ENCODE measurements at places on chromosomes 4 and X. TPM values are rescaled to one million over a fixed set of nuclear protein-coding genes. Genes with fewer than 3 reads are reported as not detected.

- DNase-seq, result no peak
Observed at GRCh38 chr4:135601351-135601750, 1399.8 kb upstream of the PABPC4L start.

- no peak for DNase-seq
Observed at GRCh38 chrX:10795721-10796120, 175.3 kb upstream of the MID1 start.

DNA sequence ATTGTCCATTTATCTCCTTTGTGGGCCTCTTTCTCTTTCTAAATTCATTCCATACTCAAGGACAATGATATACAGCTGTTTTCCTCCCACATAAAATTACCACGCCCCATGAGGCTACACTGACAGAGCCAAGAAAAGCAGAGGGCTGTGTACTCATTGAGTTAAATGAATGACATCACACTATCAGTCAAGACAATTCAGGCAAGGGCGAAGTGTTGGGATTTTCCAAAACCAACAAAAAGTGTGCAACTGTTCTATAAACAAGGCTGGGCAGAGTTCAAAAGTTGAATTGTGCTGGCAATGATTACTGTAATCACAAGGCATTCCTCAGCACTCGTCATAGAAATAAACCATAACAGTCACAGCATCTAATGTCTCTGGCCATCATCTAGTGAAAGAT, 799.6 kb upstream of the DIAPH2 start:
- no peak for DNase-seq

GRCh38 chrX:136862546-136862945, 18.0 kb downstream of the RBMX start:
- no peak for DNase-seq

DNA sequence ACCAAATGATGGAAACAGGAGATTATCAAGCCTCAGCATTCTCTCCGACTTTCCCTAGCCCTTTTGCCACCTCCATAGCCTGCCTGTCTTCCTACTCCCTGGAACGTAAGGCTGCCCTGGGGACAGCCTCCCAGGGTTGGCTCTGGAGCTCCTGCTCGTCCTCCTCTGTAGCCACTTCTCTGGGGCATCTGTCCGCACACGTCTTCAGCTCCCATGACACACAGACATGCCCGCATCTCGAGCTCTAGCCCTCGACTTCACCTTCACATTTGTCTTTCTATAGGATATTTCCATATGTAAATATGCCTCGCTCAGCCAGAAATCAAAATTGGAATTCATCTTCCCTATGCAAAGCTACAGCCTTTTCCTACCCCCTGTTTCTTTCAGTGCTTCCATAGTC, 67.7 kb downstream of the TSC22D3 start:
- DNase-seq, result no peak

- no peak for DNase-seq
Observed at GRCh38 chr4:31007858-31008257, 287.7 kb downstream of the PCDH7 start.

- DNase-seq, result peak; percentile 67
Observed at GRCh38 chr4:24778464-24779225, 16.7 kb upstream of the SOD3 start.

DNA sequence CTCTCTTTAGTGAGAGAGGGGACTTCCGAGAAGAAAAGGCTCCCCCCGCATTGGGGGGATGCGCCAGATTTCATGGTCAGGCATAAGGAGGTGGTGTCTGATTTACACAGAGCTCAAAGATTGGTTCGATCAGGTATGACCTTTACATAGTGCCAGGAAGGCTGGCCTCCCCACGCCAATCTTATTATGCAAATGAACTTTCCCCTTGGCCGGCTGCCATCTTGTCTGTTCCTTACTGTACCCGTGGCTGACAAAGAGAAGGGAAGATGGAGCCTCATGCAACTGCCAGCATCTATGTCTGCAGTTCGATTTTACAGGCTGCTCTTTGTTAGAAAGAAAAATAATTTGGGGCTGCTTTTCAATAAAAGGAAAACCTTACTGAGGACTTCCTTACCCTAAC, 197.2 kb downstream of the GPM6A start:
- DNase-seq, result peak; percentile 58

- no peak for DNase-seq
Observed at GRCh38 chr4:153326513-153326912, 18.0 kb upstream of the MND1 start.

- no peak for DNase-seq
Observed at GRCh38 chrX:135973025-135973547, 702 bp downstream of the MMGT1 start.

DNA sequence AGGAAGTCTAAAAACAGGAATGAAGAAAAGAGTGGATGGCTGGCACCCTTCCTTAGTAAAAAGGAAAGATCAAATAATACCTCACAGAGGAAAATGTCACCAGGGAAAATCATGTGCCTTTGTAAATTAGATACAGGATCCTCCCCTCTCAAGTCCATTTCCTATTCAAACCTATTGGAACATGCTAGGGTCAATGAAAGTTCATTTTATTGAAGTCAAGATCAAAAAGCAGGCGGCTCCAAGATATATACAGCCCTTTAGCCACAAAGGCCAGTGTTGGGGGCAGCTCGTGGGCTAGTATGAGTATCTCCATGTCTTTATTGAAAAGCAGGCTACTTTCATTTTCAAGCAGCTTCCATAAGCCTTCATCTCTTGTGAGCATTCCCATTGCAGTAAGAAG, 141.1 kb downstream of the QDPR start:
- DNase-seq, result no peak

DNA sequence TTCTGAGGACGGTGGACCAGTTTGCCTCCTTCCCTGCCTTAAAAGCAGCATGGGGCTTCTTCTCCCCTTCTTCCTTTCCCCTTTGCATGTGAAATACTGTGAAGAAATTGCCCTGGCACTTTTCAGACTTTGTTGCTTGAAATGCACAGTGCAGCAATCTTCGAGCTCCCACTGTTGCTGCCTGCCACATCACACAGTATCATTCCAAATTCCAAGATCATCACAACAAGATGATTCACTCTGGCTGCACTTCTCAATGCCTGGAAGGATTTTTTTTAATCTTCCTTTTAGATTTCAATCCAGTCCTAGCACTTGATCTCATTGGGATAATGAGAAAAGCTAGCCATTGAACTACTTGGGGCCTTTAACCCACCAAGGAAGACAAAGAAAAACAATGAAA, 255.3 kb downstream of the RAPGEF2 start:
- no peak for DNase-seq

DNA sequence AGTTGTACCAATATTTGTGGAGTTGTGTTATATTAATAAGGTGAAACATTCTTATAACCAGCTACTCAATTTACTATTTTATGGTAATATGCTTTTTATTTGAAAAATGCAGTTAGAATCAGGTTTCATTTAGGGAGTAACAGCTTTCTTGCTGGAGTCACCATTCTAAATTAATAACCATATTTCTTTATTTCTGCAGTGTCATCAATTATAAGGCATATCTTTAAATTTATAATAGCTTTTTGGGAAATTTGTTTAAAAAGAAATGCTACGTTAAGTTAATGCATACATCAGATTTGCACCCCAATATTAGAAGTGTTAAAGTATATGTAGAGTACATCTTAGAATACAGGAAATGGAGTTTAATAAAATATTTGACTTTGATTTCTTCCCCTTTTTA, 18.9 kb downstream of the USP38 start:
- DNase-seq, result no peak

GRCh38 chr4:111776561-111776960, 368.7 kb upstream of the FAM241A start:
- DNase-seq, result no peak

DNA sequence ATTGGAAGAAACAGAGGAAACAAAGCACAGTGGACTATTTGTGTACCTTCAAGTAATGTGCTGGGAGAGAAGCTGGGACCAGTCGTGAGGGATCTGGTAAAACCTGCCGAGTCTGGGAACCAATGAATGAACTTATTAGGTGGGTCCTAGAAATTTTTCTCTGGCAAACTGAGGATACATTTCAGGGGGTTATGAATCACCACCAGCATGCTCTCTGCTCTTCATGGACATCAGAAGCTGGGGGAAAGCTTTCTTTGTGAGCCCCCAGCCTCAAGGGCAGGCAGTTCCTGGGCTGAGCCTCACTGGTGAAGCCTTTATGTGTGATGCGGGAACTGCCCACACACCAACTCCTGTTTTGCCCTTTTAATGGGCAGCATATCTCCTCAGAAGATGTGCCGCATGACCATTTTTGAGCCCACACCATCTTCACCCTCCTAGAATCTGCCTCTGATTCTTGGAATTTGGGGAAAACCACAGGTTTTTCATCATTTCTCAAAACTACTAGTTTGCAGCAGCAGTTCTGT, 95.4 kb upstream of the ENPP6 start:
- no peak for DNase-seq

DNA sequence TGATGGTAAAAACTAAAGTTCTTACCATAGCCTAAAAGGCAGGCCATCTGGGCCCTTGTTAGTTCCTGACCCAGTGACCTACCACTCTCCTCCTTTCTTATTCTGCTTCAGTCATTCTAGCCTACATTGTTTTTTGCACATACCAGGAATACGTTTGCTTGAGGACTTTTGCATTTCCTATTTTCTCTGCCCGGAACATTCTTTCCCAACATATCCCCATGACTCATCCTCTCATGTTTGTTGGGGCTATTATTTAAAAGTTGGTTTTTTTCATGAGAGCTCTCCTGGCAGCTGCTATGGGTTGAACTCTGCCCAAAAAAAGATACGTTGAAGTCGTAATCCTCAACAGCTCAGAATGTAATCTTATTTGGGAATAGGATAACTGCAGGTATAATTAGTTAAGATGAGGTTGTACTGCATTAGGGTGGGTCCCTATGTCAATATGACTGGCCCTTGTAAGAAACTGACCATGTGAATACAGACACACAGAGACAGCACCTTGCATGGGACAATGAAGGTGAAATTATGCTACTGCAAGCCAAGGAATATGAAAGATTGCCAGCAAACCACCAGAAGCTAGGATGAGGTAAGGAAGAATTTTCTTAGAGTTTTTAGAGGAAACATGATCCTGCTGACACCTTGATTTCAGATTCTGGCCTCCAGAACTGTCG, 138.3 kb upstream of the PDHA2 start:
- no peak for DNase-seq

- no peak for DNase-seq
Observed at GRCh38 chr4:189001971-189002450, 862.8 kb downstream of the TRIML1 start.

DNA sequence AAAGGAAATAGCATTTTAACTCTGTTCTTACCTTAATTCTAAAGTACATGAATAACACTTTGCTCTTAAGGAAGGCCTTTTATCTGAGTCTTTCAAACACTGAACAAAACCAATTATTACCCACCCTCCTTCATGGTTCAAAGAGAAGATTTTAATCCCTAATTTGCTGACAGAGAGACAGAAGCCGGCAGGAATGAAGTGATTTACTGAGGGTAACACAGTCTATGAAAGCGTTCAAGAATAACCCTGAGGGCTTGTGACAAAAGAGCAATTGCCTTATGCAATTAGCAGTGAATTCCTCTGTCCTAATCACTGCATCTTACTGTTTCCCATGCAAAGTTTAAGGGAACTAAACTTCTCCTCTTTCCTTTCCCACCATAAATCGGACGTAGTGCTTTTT, 144.1 kb downstream of the PACRGL start:
- no peak for DNase-seq

DNA sequence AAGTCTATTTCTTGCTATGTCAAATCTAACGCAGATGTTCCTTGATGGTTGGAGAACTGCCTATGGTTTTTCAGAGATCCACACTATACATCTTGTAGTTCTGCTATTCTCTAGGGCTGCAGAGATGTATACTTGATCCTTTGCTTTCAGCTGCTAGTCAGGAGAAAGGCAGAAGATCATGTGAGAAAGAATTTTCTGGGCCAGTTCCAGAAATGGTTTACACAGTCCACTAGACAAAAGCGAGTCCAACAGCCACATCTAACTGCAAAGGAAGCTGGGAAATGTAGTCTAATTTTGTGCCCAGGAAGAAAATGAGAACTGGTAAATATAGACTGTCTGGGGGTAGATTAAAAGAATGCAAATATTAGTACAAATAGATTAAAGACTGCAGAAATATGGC, 394.3 kb upstream of the SLIT2 start:
- DNase-seq, result no peak

DNA sequence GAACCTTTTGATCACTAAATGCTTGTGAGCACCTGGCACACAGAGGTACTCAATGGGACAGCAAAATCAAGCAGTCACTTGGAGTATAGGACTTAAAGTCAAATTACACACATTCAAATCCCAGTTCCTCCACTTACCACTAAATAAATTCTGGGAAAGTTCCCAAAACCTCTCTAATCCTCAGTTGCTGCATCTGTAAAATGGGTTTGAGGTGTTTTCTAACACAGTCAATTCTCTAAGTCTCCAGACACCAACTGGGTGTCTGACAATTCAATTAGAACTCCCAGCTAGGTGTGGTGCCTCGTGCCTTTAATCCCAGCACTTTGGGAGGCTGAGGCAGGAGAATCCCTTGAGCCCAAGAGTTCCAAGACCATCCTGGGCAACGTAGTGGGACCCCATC, 19.0 kb downstream of the QDPR start:
- DNase-seq, result no peak

- no peak for DNase-seq
Observed at GRCh38 chr4:19256823-19257222, 994.9 kb upstream of the SLIT2 start.

DNA sequence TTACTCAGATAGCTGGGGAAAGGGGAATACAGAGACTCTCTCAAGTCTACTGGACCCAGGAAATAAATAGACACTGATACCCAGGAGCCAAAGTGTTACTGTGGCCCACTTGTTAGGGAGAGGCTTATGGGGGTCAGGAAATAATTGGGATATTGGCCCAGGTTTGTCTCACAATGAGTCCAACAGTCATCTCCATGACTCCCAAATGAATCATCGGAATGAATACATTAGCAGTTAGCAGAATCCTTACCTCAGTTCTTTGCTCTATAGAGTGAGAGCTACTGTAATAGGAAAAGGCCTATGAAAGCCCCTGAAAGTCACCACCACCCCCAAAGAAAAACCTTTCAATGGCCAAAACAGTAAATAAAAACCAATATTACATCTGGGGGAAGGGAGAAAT, 42.4 kb upstream of the ARHGEF6 start:
- no peak for DNase-seq

- DNase-seq, result peak; percentile 76
Observed at GRCh38 chrX:48957477-48957826, at the start of gene OTUD5. TSS of gene OTUD5 (minus strand) at chrX:48957607. CDS start at chrX:48957570, 37 bp downstream.

DNA sequence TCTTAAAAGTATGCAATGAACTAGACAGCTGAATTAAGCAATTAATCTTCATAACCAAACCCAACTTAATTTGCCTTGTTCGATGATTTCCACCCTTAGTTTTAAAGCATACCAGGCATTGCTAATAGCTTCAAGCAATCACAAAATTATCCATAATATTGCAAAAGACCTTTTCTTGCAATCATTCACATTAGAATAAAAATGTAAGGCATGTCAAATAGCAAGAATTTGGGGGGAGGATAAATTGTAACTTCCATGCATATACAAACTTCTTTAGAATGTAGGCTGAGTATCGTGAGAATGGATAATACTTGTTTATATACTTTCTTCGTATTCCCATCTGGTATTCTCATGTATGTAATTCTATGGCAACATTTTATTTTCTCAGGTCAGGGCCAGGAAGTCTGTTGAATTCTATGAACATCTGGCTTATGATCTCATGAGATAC, 28.7 kb upstream of the BMP2K start:
- no peak for DNase-seq

Gene GSPT2
- total RNA-seq, result 12.2 TPM

Gene OCRL
- 21.4 TPM for total RNA-seq

Gene SULT1B1
- total RNA-seq, result 1.3 TPM

Gene SNCA
- 202 TPM for total RNA-seq

Gene SLC4A4
- 9.8 TPM for total RNA-seq

Gene TMEM255A
- 16.4 TPM for total RNA-seq

Gene RAPGEF2
- 74.0 TPM for total RNA-seq

Gene USP46
- 130 TPM for total RNA-seq

Gene GPAT3
- total RNA-seq, result 7.8 TPM

Gene CENPE
- 0.76 TPM for total RNA-seq

Gene FLNA
- total RNA-seq, result 1,228 TPM
